Hematopoietic multipotent progenitor cell treated with erythropoietin and hydrocortisone succinate and interleukin-3 and kit ligand, for 6 days (in vitro differentiated cells): ENCODE measurements at places on chromosomes 11 and 22.

DNA sequence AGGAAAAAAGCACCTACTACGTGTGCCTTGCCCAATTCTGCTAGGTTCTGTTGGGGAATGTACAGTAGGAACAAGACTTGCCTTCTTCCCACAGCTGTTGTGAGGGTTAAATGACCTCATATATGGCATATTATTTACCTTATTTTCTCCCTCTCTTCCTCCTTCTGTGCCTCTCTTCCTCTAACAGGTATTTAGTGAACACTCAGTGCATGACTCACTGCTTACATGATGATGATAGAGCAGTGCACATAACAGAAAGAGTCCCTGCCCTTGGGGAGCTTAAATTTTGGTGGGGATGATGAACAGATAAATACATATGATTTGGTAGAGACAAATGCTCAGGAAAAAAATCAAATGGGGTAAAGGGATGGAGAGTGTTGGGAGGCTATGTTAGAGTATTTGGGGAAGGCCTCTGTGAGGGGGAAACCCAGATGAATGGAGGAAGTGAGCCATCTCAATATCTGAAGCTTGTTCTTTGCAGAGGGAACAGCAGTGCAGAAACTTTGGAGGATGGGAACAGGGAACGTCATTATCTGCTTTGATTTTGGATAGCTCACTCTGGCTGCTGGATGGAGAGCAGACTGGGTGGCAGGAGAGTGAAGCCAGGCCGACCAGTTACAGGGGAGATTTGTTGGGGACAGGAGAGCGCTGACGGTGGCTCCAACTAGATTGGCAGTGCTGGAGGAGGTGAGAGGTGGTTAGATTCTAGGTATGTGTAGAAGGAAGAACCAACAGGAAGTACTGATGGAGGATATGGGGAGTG lies 95.5 kb upstream of the TENM4 start:
- DNase-seq = no peak

DNA sequence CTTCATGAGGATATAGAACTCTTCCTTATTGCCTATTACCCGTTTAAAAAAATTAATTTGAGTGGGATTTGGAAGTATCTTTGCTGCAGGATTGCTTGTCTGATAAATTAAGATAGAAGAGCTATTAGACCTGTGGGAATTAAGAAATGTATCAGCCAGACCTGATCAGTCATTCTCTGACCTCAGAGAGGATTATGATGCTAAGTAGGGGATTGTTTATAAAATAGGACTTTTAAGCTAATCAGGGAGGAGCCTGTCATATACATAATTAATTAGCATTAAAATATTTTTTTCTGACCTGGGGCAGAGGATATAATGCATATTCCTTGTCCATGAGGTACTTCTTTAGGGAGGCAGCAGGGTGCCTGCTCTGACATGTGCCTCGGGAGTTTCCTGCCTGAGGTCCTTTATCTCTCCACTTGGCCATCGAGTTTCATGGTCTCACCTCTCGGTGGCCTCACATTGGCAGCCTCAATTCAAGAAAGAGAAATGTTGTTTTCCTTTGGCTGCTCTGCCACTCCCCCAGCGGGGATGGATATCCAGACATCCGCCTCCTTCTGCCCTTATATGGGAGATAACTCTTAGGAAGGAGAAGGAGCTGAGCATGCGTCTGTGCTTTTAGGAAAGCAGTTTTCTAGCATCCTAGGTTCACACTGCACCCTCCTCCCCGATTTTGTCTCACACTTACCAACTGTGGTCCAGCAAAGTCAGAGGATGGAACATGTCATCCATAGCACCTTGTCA lies 41.1 kb downstream of the DIXDC1 start:
- no peak for DNase-seq

GRCh38 chr11:19683141-19683805 lies 29.4 kb upstream of the NAV2 start:
- no peak for DNase-seq

- no peak for DNase-seq
Observed at GRCh38 chr11:128551058-128551457, 36.3 kb downstream of the ETS1 start.

DNA sequence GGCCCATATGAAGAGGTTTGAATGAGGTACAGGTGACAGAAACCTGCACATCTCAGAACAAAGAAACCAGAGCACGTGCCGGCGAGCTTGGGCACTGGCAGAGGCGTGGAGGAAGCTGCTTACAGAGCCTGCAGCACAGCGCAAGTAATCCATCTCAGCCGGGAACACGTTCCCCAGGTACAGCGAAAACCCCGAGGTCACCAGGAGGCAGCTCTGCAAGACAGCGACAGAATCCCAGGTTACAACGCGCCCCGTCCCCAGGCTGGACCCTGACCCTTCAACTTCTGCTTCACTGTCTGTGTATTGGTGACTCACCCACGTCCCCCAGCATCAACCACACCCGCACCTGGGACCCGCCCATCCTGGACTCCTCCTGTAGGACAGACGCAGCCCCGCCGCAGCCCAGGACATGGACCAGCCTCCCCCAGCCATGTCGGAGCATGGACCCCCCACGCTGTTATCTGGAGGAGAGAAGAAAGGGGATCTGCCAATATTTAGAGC lies 2.2 kb downstream of the MLC1 start:
- DNase-seq = no peak

- no peak for DNase-seq
Observed at GRCh38 chr22:46050916-46051614, 74.1 kb upstream of the WNT7B start.

GRCh38 chr22:27774200-27774599 lies 27.4 kb downstream of the MN1 start:
- no peak for DNase-seq

DNA sequence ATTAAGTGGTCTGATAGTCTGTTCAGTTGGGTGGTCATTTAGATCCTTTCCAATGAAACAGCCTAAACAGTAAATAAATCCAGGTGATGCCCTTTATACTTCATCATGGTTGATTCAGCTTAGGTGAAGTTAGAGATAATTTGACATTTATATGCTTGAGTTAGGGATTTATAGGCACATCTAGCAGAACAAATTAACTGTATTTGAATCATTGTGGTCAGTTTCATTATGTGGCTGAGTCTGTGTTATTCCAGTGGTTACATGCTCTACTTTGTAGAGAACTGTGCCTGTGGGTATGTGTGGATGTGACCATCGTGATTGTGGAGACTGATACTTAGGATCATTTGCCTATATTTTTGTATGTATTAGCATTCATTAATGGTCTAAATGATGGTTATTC lies 194.6 kb downstream of the DDX10 start:
- no peak for DNase-seq
